Upper lobe of left lung (tissue), 6 donors: ENCODE measurements at places on chromosomes 1 and 21. TPM values are rescaled to one million over a fixed set of nuclear protein-coding genes. Genes with fewer than 3 reads are reported as not detected.

- H3K4me3 ChIP-seq = no peak overlapping the region
- DNase-seq = peak; percentile 64
- no peaks in the 10 kb centered on the region for H3K27me3 ChIP-seq
- H3K27ac ChIP-seq = peak overlapping the region; percentile 77
These were observed 39.9 kb downstream of the SIPA1L2 start for GRCh38 chr1:232589812-232590743.

DNA sequence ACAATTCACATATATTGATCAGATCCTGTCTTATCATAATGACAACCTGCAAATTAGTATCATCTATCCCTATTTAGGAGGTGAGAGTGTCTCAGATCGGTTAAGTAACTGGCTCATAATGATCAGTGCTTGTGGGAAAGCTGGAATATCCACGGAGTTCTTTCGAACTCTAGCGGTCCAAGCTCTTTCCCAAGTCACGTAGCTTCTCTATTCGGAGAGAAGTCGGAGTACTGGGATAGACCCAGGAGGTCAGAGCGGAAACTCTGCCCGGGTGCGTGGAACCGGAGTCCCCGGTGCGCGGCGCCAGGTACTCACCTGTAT lies 339 bp downstream of the PTGS2 start:
- H3K4me1 ChIP-seq = peaks cover 3% of the 10 kb centered on the region
- peak overlapping the region; percentile 43 for H3K4me3 ChIP-seq
- peak overlapping the region; percentile 87 for H3K27ac ChIP-seq
- no peak for DNase-seq
- H3K36me3 ChIP-seq = peaks cover 8% of the 10 kb centered on the region

GRCh38 chr1:52632732-52633290 lies at the start of gene SHISAL2A:
TSS of gene SHISAL2A (plus strand) at chr1:52633168. CDS start at chr1:52633494, 326 bp downstream.
- peak within 1 kb of the TSS; percentile 84 for H3K27ac ChIP-seq

NR1I3 gene
- total RNA-seq = not detected

GRCh38 chr1:83828456-83828855 lies 170.5 kb downstream of the TTLL7 start:
- H3K4me1 ChIP-seq = no peaks in the 10 kb centered on the region
- H3K36me3 ChIP-seq = no peaks in the 10 kb centered on the region
- no peak for DNase-seq
- no peak overlapping the region for H3K27ac ChIP-seq
- H3K27me3 ChIP-seq = no peaks in the 10 kb centered on the region

DNA sequence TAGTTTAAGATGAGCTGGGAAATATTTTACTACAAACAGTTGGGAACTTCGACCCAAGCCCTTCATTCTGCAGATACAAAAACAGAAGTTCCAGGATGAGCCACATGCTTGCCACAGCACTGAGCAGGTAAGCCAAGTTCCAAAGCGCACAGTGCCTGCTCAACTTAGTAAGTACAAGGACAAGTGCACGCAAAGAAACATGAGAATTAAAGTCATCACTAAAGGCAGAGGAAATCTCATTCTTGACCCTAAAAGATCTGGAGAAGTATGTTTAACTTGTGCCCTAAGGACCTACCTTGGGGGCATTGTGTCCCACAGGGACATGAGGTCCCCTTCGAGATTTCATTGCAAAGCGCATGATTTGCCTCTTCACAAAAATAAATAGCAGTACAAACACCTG lies 1.2 kb upstream of the UBAP2L start:
- DNase-seq = peak; percentile 41
- H3K36me3 ChIP-seq = peaks cover 28% of the 10 kb centered on the region
- H3K4me1 ChIP-seq = peaks cover 44% of the 10 kb centered on the region
- peak overlapping the region; percentile 99 for H3K27ac ChIP-seq
- H3K4me3 ChIP-seq = peak overlapping the region; percentile 51

OR2L5 gene
- total RNA-seq = not detected

DNA sequence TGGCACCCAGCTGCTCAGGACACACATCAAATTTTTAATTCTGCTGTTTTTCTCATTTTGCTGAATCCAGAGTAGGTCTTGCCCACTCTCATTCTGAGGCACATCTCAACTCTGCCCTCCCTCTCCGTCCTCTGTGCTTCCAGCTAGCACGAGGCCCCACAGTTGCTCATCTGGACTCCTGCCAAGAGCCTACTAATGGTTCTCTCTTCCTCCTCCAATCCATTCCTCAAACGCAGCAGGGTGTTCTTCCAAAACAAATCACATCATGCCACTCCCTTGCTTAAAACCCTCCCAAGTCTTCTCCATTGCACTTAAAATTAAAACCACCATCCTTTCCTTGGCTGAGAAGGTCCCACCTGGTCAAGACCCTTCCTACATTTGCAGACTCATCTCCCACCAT lies 49.8 kb upstream of the SCAF4 start:
- H3K27me3 ChIP-seq = no peaks in the 10 kb centered on the region
- no peak overlapping the region for H3K4me3 ChIP-seq
- peak; percentile 46 for DNase-seq
- H3K27ac ChIP-seq = no peak overlapping the region

SPRR3 gene
- not detected for total RNA-seq
